AG04449 (cell line): ENCODE measurements at places on chromosomes 4 and X.

GRCh38 chr4:173535957-173536356 is 5.9 kb upstream of the HAND2 start:
- no peak for DNase-seq

DNA sequence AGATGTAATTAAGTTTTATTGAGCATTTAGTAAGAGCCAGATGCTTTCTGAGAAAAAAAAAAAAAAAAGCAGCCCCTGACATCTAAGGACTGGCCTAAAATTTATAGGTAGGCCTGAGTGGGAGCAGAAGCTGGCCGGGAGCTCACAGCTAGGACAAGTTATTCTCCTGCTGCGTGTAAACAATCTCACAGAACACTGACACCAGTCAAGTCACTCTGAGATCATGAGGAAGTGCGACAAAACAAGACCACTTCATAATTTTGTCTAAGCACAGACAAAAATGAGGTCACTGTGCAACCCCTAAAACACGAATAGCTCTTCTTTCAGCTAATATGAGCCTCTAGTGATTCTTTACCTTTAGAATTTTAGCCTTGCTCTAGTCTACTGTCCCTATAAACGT is 15.3 kb upstream of the NSUN7 start:
- no peak for DNase-seq

- no peak for DNase-seq
Observed at GRCh38 chr4:154877110-154877760, 96.2 kb downstream of the RBM46 start.

DNA sequence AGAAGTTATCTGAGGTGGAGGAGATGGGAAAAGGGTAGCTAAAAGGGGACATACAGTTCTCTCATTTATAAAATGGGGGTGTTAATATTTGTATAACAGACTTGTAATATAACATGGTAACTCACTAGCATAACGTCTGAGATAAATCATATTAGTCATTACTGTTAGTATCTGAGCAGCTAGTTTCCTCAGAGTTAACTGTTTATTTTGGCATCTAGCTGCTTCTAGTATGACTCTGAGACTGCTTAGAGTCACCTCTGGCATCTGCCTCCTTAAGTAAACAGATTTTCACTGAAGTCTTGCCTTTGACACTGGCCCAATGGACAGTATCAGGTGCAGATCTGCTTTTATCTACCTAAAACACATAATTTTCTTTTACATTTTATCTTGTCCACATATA is 58.1 kb downstream of the SLC30A9 start:
- peak; percentile 50 for DNase-seq

DNA sequence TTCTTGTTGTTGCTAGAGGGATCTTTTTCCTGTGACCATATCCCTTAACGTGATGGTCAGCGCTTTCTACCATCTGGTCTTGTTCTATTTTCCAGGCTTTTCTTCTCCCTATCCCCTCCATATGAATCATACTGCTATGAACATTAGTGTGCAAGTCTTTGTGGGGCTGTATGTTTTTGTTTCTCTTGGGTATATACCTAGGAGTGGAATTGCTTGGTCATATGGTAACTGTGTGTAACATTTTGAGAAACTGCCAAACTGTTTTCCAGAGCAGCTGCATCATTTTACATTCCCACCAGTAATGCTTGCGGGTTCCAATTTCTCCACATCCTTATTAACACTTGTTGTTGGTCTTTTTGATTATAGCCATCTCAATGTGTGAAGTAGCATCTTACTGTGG is 121.4 kb downstream of the SPRY1 start:
- no peak for DNase-seq

GRCh38 chrX:16711893-16712547 is 449 bp downstream of the CTPS2 start:
- DNase-seq: no peak

DNA sequence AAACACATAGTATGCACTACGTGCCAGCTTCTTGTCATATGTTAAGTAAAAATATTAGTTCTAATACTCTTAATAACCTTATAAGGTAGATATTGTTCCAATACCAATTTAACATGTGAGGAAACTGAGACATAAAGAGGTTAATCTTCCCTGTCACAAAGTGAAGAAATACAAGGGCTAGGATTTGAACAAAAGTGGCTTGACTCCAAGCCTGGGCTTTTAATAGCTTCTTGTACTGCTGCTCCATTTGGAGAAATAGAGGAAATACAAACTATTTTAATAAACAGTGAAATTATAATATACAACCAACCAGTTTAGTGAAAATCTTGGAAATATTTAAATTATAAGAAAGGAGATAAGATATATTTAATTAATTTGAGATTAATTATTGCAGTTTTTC is 33.2 kb downstream of the TLL1 start:
- no peak for DNase-seq

DNA sequence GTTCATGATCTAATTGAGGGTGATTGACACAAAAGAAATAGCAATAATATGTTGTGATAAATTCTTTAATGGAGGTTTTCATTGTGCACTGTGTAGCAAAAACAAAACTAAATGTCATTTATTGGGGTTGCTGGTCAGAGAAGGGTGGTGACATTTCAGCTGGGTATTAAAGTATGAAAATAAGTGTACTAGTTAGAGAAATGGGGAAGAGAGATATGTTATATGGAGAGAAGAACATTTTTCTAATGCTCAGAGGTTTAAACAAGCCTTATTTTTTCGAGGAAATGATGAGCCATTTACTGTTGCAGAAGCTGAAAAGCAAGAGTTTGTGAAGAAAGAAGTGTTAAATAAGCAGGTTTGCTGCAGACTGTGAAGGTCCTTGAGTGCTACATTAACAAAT is 142.7 kb upstream of the PAQR3 start:
- DNase-seq: no peak

- peak; percentile 98 for DNase-seq
Observed at GRCh38 chr4:156615066-156615531, 356.5 kb downstream of the PDGFC start.

DNA sequence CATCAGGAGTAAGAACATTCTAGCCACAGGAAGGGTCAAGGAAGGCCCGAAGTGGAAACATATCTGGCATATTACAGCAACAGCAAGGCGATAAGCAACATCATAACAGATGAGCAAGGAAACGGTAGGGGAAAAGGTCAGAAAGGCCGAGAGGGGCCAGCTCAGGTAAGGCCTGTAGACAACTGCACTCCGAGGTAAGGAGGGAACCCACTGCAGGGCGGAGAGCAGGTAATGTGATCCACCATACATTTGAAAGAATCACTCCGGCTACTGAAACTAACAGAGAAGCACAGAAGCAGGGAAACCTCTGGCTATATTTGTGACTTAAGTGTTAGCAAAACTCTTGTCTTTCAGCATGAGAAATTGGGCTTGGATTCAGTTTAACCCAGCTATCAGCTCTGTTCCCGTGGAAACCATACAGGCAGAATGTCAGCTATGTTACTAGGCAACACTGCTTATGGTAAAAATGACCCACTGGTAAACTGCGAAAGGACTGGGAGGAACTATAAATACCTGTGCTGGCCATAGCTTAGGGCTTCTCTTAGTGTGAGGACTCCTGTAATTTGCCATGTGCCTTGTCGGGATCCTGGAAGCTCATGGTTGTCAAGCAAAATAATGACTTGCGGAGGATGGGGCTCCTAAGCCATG is 31.0 kb downstream of the FRYL start:
- DNase-seq: no peak

DNA sequence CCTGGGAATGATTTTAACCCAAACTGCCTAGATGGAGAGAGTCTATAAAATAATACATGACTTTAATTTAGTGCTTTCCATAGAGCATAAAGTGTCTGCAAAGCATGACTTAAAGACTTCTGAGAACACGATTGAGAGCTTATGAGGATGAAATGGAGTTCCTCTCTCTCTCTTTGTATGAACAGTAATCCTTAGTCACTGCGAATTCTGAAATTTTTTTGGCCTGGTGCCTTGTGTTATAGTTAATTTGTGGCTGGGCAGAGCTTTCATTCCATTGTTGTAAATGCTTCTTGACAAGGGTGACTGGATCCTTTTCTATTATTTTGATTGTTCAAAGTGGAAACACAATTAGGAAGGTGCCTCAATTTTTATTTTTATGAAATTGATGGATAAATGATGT is 179.5 kb downstream of the CEP135 start:
- no peak for DNase-seq

- DNase-seq: no peak
Observed at GRCh38 chrX:69138118-69138390, 27.2 kb downstream of the PJA1 start.

DNA sequence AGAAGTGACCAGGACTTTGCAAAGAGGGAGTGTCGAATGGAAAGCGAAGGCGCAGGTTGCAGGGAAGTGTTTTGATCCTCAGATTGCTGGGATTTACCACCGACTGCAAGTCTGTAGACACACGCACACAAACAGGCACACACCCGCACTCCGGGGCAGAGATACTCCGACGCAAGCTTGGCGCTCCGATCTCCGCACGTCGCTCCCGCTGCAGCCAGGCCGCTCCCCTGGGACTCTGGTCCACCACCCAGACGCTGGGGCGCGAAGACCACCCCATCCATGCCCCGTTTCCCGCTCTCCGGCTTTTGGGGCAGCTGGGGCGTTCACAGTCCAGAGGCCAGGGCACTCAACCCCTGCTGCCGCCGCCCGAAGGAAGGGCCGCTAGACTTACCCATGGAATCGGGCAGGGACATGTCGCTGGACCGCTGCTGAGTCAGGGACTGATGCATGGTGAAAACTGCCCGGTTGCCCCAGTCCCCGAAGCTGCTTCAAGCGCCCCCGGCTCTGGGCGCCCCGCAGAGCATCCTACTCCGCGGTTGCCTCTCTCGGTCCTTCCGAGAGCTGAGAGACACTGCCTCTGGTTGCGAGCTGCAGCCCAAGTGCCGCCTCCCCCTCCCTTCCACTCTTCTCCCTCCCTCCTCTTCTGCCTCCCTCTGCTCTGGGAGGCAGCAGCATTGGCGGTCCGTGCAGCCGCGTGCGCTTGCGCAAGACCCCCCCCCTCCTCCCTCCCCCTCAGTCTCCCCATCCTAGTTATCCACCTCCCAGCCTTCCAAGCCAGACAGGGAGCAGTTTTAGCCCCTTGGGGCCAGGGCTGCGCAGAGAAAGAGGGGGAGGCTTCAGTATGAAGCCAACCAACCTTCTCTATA is at the start of gene TMEM255A:
TMEM255A (minus strand) TSS at position 601 of the 866 bp plus-strand sequence; CDS start at position 449, 152 bp downstream.
- DNase-seq: no peak

DNA sequence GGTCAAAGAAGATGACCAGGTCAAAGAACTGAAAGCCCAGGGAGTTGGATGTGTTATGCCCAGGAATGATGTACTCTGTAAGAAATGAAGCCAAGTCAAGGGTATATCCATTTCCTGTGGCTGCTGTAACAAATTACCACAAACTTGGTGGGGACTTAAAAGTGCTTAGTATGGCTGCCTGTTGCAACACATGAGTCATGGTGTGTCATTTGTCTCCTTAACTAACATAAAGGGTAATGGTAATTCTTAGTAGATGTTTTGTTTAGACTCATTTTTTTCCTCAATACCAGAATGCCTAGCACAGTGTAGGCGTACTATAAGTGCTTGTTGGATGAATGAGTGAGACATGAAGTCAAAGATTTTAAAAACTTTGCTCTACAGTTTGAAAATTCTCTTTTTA is 45.7 kb downstream of the SYTL5 start:
- DNase-seq: peak; percentile 44

DNA sequence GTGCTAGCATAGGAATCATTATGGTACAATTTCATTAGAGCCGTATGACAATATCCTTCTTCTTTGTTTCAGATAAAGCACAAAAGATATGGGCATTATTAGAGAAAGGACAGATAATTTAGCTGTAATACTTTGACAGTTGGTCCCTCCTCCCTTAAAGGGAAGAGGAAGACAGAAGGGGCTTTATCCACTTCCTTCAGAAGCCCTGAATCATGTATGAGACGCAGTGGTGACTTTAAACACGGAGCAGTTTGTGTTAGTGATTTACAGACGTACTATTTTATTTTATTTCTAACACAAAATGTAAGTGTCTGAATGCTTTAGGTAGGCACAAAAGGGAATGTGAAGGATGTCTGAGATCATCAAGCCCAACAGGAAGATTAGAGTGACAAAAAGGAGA is 467.7 kb downstream of the IL15 start:
- DNase-seq: no peak

DNA sequence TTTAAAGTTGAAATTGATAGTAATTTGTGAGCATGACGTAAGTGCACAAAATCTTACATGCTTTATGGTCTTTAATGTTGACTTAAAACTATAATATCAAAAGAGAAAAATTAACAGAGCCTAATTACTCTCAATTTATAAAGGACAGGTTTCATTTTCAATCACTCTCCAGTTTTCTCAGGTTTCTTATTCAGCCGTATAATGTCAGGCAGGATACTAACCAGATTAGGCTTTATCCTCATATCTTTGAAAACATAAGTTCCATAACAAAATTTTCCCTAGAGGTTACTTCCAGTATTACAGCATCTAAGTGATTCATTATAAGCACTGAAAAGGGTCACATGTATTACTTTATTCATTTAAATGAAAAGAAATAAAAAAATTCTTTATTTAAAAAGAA is 492.1 kb downstream of the PACRGL start:
- DNase-seq: no peak

DNA sequence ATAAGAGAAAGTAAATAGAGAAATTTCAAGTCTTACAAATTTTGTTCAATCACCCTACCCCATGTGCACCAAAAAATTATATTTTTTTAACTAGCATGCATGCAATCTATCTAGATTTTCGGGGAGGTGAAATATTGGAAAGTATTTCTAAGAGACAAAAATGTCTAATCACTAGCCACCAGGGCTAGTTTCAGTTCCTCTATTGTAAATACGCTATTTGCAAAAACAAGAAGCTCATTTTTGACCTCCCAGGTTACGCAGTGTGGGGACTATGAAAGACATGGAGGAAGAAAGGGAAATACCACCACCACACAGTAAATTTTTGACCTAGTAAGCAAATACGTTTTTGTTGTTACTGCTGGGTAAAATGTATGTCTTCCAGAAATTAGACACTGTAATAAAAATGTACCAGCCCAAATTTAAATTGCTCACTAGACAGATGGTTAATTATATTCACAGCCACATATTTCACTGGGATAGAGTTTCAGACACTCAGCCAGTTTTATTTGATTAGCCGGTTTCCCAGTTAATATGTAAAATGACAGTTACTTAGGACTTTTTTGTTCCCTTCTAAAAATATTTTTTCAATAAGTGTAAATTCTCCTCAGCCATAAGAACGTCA is 2.2 kb downstream of the NEXMIF start:
- DNase-seq: no peak

GRCh38 chrX:79368441-79368840 is 1.3 kb upstream of the ITM2A start:
- no peak for DNase-seq

- no peak for DNase-seq
Observed at GRCh38 chrX:154372612-154373022, 1.8 kb downstream of the FLNA start.

DNA sequence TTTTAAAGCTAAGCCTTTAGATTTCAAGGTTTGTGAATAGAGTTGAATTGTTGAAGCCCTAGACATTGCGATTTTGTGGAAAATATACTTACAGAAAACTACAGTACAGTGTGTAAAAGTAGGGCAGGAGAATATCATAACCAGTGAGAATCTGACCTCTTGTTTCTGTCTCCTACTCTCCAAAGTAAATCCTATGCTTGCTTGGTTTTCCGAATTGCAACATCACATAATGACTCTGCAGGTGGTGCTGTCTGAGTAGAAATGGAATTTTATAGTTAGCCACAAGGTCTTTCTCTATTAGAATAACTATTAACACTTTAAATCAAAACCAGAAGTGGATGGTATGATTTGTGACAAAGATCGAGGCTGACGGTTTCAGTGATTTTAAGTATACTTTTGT is 505.6 kb downstream of the RAPGEF2 start:
- DNase-seq: no peak

GRCh38 chr4:139050446-139050845 is 34.9 kb downstream of the NOCT start:
- no peak for DNase-seq

GRCh38 chrX:265502-265901 is 15.7 kb upstream of the PLCXD1 start:
- DNase-seq: no peak

GRCh38 chr4:145230726-145231125 is 50.3 kb upstream of the OTUD4 start:
- DNase-seq: peak; percentile 59
